Lower leg skin (tissue), 4 donors: ENCODE measurements at places on chromosomes 2 and 18. TPM values are rescaled to one million over a fixed set of nuclear protein-coding genes. Genes with fewer than 3 reads are reported as not detected.

The CD207 gene
- total RNA-seq, result 52.0 TPM

The TUBB8B gene
- not detected for total RNA-seq

The CPS1 gene
- 2.6 TPM for total RNA-seq

The OTOS gene
- not detected for total RNA-seq

The CROCC2 gene
- total RNA-seq, result not detected

The CHRNG gene
- total RNA-seq, result not detected

The COL4A4 gene
- 0.04 TPM for total RNA-seq

The NCOA1 gene
- 48.9 TPM for total RNA-seq

The GNAL gene
- total RNA-seq, result 15.9 TPM

The ANKRD62 gene
- not detected for total RNA-seq

The MC2R gene
- total RNA-seq, result not detected

The FZD7 gene
- total RNA-seq, result 17.6 TPM

The ITPRID2 gene
- 301 TPM for total RNA-seq

The COBLL1 gene
- 68.3 TPM for total RNA-seq

The MAP4K3 gene
- total RNA-seq, result 68.8 TPM
